ENCODE measurements at places on chromosomes 3 and 15. TPM values are rescaled to one million over a fixed set of nuclear protein-coding genes. Genes with fewer than 3 reads are reported as not detected.

GRCh38 chr3:177946497-177946896 is 589.7 kb upstream of the KCNMB2 start:
- no peak overlapping the region for H3K4me3 ChIP-seq
- no peaks in the 10 kb centered on the region for H3K4me1 ChIP-seq
- H3K27ac ChIP-seq: no peak overlapping the region
- no peaks in the 10 kb centered on the region for H3K27me3 ChIP-seq
- H3K36me3 ChIP-seq: no peaks in the 10 kb centered on the region

The LMLN gene
- polyA plus RNA-seq: 0.75 TPM

GRCh38 chr15:25701721-25702465 is 161.2 kb downstream of the ATP10A start:
- H3K4me3 ChIP-seq: no peak overlapping the region
- H3K27ac ChIP-seq: no peak overlapping the region
- H3K4me1 ChIP-seq: no peaks in the 10 kb centered on the region
- peaks cover 24% of the 10 kb centered on the region for H3K36me3 ChIP-seq
- no peaks in the 10 kb centered on the region for H3K27me3 ChIP-seq

GRCh38 chr15:39596358-39597051 is 15.6 kb downstream of the THBS1 start:
- H3K4me1 ChIP-seq: no peaks in the 10 kb centered on the region
- no peak overlapping the region for H3K27ac ChIP-seq
- H3K27me3 ChIP-seq: no peaks in the 10 kb centered on the region
- peaks cover 47% of the 10 kb centered on the region for H3K36me3 ChIP-seq
- no peak for DNase-seq
- no peak overlapping the region for H3K4me3 ChIP-seq

The CYP1A2 gene
- polyA plus RNA-seq: not detected

DNA sequence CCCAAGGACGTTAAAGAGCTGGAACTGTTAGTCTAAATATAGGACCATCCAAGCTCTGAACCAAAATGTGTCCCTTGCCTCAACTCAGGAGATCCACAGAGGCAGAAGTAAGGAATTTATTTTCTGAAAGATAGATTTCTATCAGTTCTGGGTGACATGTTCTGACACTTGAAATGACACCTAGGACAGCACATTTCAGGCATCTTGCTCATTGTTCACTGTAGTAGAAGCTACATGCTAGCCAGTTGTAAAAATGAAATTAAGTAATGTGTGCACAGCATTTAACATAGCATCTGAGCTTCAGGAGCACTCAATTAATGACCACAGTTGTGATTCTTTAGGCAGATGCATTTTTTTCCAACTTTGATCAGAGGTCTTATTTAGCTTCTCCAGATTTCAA is 567 bp downstream of the CCR2 start:
- no peak overlapping the region for H3K4me3 ChIP-seq
- DNase-seq: no peak
- H3K27ac ChIP-seq: peak overlapping the region; percentile 57
- H3K4me1 ChIP-seq: no peaks in the 10 kb centered on the region
- peaks cover 20% of the 10 kb centered on the region for H3K27me3 ChIP-seq

GRCh38 chr3:170866499-170866898 is 3.5 kb downstream of the RPL22L1 start:
- H3K4me1 ChIP-seq: peaks cover 35% of the 10 kb centered on the region
- H3K27ac ChIP-seq: no peak overlapping the region
- no peak for DNase-seq
- no peak overlapping the region for H3K4me3 ChIP-seq
- H3K27me3 ChIP-seq: no peaks in the 10 kb centered on the region

The SLC38A3 gene
- polyA plus RNA-seq: 0.93 TPM

The CLDN1 gene
- 0.62 TPM for polyA plus RNA-seq

DNA sequence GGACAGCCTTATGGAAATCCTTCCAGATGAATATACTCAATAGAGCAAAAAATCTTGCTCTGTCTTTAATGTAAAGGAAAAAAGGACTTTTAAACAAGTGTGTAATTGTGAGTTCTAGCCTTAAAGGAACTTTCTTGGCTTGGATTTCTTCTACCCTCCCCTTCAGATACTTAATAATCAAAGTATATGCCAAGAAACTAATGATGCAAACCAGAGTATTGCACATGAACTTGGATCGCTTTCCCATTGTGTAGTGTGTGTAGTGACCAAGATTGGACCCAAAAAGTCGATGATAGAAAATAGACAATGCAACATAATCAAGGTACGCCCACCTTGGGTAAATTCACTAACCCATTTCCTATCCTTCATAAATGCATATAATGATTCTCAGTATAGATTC is 123.8 kb downstream of the TIGIT start:
- H3K27ac ChIP-seq: no peak overlapping the region
- H3K4me1 ChIP-seq: peaks cover 2% of the 10 kb centered on the region
- DNase-seq: no peak
- no peak overlapping the region for H3K4me3 ChIP-seq
- H3K27me3 ChIP-seq: no peaks in the 10 kb centered on the region

DNA sequence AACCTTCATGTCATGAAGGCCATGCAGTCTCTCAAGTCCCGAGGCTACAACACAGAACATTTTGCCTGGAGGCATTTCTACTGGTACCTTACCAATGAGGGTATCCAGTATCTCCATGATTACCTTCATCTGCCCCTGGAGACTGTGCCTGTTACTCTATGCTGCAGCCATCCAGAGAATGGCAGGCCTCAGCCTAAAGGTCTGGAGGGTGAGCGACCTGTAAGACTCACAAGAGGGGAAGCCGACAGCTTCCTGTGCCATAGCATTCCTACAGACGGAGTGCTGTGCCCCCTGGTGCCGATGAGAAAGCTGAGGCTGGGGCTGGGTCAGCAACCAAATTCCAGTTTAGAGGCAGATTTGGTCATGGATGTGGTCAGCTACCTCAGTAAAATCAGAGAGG is 51.3 kb upstream of the CADPS start:
- no peaks in the 10 kb centered on the region for H3K27me3 ChIP-seq
- H3K27ac ChIP-seq: no peak overlapping the region
- no peak for DNase-seq
- H3K4me3 ChIP-seq: no peak overlapping the region
- H3K4me1 ChIP-seq: no peaks in the 10 kb centered on the region

- H3K27ac ChIP-seq: no peak overlapping the region
- H3K4me3 ChIP-seq: no peak overlapping the region
- H3K36me3 ChIP-seq: no peaks in the 10 kb centered on the region
- H3K27me3 ChIP-seq: no peaks in the 10 kb centered on the region
- H3K4me1 ChIP-seq: peaks cover 10% of the 10 kb centered on the region
Measured at GRCh38 chr3:43248185-43248583, 38.2 kb upstream of the SNRK start.

The GOLGA6L4 gene
- polyA plus RNA-seq: 1.1 TPM

- no peaks in the 10 kb centered on the region for H3K27me3 ChIP-seq
- H3K36me3 ChIP-seq: no peaks in the 10 kb centered on the region
- DNase-seq: no peak
- no peak overlapping the region for H3K27ac ChIP-seq
- peaks cover 3% of the 10 kb centered on the region for H3K4me1 ChIP-seq
Measured at GRCh38 chr3:61570813-61571212, 9.4 kb downstream of the PTPRG start.

DNA sequence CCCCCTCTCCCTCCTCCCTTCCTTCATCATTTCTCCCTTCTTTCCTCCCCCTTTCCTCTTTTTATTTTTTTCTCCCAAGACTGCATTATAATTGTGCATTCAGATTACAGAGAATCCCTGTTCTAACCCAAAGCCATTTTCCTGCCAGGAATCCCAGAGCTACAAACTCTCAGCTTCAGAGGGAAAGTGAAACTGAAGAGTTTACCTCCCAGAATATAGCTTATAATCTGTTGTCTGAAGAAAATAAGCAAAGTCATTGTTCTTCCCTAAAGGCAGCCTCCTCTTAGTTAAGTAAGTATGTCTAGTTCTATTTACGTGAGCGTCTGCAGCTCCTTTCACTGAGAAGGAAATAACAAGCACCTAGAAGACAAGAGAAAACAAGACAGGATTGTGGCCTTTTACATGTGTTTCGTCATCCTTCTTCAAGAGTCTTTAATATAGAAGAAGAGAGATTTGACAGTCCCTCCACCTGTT is 97.2 kb downstream of the CHST2 start:
- peak; percentile 60 for DNase-seq
- H3K27ac ChIP-seq: no peak overlapping the region
- no peaks in the 10 kb centered on the region for H3K4me1 ChIP-seq
- H3K4me3 ChIP-seq: no peak overlapping the region

The GOLGA8R gene
- 0.61 TPM for polyA plus RNA-seq

DNA sequence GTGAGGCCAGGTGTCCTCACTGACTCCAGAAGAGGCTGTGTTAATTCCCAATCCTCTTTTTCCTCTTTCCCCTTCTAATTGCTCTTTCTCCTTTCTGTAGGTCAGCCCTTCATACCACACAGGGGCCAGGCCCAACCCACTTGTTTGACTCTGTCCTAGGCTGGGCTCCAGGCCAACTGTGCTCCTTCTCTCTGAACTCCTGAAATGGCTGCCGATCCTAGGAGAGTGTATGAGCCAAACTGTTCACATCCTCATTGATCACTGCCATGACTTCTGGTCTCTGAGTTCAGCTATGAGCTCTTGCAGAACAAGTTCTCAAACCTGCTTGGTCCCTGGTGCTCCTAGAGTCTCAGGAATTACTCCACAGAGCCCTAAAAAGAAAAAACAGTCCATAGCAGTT is 145.1 kb downstream of the VGLL4 start:
- H3K4me1 ChIP-seq: peaks cover 30% of the 10 kb centered on the region
- DNase-seq: peak; percentile 91
- H3K36me3 ChIP-seq: no peaks in the 10 kb centered on the region
- H3K4me3 ChIP-seq: no peak overlapping the region
- no peaks in the 10 kb centered on the region for H3K27me3 ChIP-seq

The ZKSCAN7 gene
- polyA plus RNA-seq: 0.46 TPM

GRCh38 chr3:62529230-62529629 is 155.9 kb upstream of the FEZF2 start:
- no peaks in the 10 kb centered on the region for H3K4me1 ChIP-seq
- no peaks in the 10 kb centered on the region for H3K36me3 ChIP-seq
- DNase-seq: peak; percentile 31

DNA sequence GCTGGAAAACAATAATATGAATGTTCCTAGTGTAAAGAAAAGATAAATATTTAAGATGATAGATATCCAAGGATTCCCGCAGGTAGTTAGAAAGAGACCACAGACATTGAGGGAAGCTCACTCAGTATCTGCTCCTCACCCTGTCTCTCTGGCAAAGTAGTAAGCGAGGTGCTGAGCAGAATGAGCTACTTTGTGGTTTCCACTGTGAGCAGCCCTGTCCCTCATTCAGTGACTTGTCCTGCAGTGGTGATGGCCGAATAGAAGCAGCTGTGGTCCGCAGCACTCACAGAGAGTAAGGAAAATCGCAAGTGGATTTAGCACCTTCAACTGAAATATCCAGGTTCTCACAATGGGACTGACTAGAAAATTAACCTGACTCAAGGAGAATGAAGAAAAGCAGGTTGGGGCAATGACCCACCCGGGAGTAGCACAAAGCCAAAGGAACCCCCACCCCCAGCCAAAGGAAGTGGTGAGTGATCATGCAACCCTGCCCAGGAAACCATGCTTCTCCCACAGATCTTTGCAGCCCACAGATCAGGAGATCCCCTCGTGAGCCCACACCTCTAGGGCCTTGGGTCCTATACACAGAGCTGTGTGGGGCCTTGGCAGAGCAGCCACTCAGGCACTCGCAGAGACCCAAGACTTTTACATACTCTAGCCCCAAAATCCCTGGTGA is 21.8 kb upstream of the SLC25A38 start:
- H3K27ac ChIP-seq: no peak overlapping the region
- no peak for DNase-seq
- H3K4me3 ChIP-seq: no peak overlapping the region

DNA sequence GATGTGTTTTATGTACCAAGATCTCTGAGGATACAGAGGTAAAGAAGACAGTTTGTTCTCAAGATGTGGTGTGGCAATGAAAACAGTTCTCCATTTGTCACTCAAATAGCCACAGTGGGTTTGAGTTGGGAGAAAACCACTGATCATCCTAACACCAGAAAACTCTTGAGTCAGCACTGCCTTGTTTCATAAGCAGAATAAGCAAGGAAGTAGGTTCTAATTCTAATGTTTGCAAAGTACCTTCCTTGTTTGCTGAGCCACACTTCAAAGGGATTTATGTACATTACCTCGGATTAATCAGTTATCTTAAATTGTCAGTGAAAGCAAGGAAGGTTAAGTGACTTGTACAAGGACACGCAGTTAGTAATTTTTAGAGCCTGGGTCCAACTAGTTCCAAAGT is 107.8 kb upstream of the BOC start:
- no peak overlapping the region for H3K4me3 ChIP-seq
- H3K27me3 ChIP-seq: no peaks in the 10 kb centered on the region
- H3K27ac ChIP-seq: no peak overlapping the region
- H3K4me1 ChIP-seq: peaks cover 9% of the 10 kb centered on the region
- no peaks in the 10 kb centered on the region for H3K36me3 ChIP-seq

DNA sequence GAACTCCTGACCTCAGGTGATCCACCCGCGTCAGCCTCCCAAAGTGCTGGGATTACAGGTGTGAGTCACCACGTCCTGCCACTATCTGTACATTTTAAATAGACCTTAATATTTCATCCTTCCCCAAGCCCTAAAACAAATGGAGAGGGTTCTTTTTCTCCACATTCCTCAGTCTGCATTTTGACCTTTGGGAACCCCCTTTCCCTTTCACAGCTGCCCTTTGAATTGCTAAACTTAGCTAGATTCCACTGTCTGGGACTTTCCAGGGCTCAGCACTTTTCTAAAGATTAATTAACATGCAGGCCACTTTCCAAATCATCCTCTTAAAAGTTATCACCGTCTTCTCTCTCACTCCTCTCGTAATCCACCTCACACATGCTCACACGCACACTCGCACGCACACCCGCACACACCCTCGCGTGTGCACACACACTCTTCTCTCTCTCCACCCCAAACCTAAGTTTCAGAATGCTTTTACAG is 124.2 kb downstream of the TMCO5A start:
- no peak overlapping the region for H3K27ac ChIP-seq
- peak; percentile 38 for DNase-seq
- no peaks in the 10 kb centered on the region for H3K36me3 ChIP-seq

The RPL14 gene
- polyA plus RNA-seq: 2,267 TPM

- H3K4me3 ChIP-seq: no peak overlapping the region
- H3K36me3 ChIP-seq: no peaks in the 10 kb centered on the region
- H3K27ac ChIP-seq: no peak overlapping the region
- H3K4me1 ChIP-seq: no peaks in the 10 kb centered on the region
Measured at GRCh38 chr3:55937301-55937700, 450.2 kb upstream of the WNT5A start.

DNA sequence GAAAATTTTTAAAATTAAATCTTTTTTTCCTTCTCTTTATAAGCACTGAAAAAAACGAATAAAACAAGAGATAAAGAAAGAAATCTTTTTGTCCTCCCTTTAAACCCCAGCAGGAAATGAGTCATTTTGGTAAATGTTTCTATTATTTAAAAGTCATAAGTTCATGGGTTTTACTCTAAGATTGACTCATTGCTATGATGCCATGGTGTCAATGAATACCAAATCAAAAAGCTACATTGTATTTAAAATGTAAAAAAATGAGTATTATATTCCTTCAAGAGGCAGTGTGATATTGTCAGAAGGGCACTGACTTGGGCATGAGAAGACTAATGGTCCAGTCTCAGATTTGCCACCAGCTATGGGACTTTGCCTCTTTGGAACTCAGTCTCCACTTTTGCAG is 303.4 kb upstream of the DNAJC19 start:
- no peak for DNase-seq
- no peaks in the 10 kb centered on the region for H3K4me1 ChIP-seq
- H3K27me3 ChIP-seq: no peaks in the 10 kb centered on the region
- no peak overlapping the region for H3K27ac ChIP-seq

GRCh38 chr3:20245781-20246180 is 59.8 kb upstream of the SGO1 start:
- H3K27ac ChIP-seq: no peak overlapping the region
- H3K4me1 ChIP-seq: no peaks in the 10 kb centered on the region
- no peak for DNase-seq

The NCKIPSD gene
- polyA plus RNA-seq: 6.1 TPM

The LSM3 gene
- 15.0 TPM for polyA plus RNA-seq

Measured in stomach (tissue), 19 donors.